ENCODE measurements at places on chromosomes 2 and 18. TPM values are rescaled to one million over a fixed set of nuclear protein-coding genes. Genes with fewer than 3 reads are reported as not detected.

DUSP2 gene
- polyA plus RNA-seq, result 24.2 TPM

FTCDNL1 gene
- polyA plus RNA-seq, result 3.7 TPM

CFAP65 gene
- not detected for polyA plus RNA-seq

INPP1 gene
- polyA plus RNA-seq, result 11.6 TPM

C18orf54 gene
- 0.67 TPM for polyA plus RNA-seq

XIRP2 gene
- polyA plus RNA-seq, result 0.26 TPM

PROC gene
- polyA plus RNA-seq, result 0.52 TPM

ZNF385B gene
- 0.17 TPM for polyA plus RNA-seq

LRRTM1 gene
- not detected for polyA plus RNA-seq

LOXHD1 gene
- 0.13 TPM for polyA plus RNA-seq

GKN2 gene
- polyA plus RNA-seq, result not detected

IL36B gene
- polyA plus RNA-seq, result not detected
